Stimulated activated CD8-positive, alpha-beta memory T cell treated with anti-CD3 and anti-CD28 coated beads, Interleukin-7, amount 100 ng/mL, for 1 hour (primary cell): ENCODE measurements at places on chromosomes 5 and 9.

DNA sequence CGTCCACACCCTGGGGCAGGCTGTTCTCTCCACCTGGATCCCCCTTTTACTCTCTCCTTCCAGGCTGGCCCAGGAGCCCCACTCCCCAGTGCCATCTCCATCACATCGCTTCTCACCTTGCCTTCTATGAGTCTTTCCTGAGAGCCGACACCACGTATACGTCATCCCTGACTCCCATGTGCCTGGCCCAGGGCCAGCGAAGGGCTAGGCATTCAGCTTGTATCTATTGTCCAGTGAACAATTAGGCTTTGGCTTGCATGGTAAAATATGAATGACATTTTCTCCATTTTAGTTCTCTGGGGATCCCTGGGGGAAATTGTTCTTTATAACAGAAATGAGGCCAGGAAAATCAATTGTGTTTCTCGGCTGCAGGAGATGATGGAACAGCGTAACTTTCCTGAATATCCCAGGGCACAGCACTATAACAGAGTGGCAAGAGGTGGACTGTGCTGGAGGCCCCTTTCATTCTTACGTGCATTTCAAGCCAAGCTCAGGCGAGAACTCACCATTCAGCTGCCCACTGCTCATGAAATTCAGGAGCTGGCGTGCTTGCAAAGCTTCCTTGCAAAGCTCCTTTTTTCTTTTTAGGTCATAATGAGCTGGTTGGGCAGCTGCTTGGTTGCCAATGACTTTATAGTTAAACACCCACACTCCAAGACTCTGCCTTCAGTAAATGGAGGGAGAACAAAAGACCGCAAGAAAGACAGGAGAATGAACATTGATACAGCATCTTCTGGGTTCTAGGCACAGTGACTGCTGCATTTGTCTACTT, 37.7 kb downstream of the NSG2 start:
- DNase-seq, result no peak

- no peak for DNase-seq
Measured at GRCh38 chr5:64273276-64273675, 107.6 kb downstream of the RNF180 start.

DNA sequence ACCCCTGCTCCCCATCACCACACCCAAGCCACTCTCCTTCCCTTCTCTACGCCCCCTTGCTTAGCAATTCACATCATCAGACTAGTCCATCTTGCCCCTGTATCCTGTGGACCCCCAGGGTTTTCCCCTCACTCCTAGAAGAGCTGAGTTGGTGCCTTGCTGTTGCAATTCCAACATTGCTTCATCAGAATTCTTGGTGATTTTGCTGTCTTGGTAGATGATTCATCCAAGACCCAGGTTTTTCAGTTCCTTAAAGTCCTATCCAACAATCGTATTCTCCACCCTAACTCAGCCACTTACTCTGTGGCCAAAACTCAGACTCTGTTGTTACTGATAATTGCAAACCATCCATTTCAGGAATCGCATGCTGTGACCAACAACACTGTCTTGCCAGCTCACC, 21.4 kb upstream of the CCNJL start:
- DNase-seq, result no peak

- no peak for DNase-seq
Measured at GRCh38 chr5:74054139-74054538, 428.1 kb downstream of the ARHGEF28 start.

- no peak for DNase-seq
Measured at GRCh38 chr5:160083501-160083900, 35.7 kb downstream of the PWWP2A start.

DNA sequence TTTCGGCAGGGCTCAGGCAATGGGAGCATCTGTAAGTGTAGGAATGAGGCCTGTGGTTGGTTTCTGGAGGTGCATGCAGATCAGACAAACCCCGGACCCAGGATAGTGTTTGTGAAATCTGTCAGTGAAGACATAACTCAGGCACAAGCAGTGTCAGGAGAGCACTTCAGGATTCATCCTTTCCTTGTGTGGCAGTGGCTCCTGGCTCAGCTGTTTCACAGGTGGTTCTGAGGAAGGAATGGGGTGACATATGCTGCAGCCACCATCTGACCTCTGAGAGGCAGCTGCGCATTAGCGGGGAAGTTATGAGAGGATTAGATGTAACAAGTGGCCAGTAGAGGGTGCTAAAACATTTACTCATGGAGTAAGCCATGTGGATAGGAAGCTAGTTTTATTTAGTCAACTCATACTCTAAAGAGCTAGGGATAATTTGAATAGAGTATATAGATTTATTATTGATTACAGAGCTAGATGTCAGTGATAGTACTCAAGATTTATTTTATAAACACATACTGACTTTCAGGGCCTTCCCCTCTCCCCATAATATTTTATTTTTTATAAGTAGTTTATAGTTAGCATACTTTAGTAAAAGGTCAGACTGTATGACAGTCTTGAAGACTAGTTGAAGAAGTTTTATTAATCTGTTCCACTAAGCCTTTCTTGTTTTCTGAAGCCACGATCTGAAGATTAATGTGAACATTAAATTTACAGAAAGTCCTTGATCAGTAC, 28.4 kb downstream of the NNT start:
- peak; percentile 0 for DNase-seq

DNA sequence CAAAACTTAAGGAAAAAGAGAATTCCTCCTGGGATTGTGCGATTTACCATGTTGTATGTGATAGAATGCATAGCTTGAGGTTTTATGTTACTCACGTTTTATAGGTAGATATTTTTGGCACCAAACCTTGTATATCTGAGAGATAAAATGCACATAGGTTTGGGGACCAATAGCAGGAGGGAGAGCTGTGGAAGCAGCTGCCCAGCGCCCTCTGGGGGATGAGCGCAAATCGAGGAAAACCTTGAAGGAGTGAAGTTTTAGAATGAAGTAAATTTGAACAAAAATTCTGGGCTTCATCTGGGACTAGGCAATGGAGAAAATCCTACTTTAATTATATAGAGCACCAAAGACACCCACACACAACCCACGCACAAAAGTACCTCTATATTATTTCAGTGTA, 197.0 kb downstream of the ADCY2 start:
- DNase-seq, result no peak

DNA sequence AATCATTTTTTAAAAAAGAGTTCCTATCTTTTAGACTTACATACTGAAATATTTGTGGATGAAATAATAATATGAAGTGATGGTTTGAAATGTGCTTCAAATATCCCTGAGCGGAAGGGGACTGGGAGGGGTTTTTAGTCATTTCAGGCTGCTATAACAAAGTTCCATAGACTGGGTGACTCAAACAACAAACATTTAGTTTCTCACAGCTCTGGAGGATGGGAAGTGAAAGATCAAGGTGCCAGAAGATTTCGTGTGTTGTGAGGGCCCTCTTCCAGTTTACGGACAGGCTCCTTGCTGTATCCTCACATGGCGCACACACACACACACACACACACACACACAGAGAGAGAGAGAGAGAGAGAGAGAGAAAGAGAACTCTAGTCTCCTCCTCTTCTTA, 27.1 kb upstream of the TEX10 start:
- no peak for DNase-seq

GRCh38 chr5:157870837-157871834, 12.2 kb upstream of the CLINT1 start:
- DNase-seq, result no peak

DNA sequence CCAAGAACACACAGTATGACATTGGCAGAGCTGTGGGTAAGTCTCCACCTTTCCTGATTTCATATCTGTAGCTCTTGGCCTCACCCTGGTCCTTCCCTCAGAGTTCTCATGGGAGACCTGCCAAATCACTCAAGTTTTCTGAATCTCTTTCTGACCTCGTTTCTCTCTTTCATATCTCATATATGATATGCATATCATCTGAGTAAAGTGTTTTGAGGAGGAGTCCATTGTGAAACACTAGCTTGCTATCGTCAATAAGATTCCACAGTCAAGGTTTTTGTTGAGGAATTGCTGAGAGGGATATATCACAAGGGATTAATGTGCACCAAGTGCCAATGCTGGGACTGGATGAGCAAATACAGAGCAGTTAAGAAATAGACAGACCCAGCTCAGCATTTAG, 739.2 kb downstream of the BRINP1 start:
- DNase-seq, result no peak

GRCh38 chr5:141529002-141529401, 40.1 kb downstream of the PCDHGC5 start:
- no peak for DNase-seq

DNA sequence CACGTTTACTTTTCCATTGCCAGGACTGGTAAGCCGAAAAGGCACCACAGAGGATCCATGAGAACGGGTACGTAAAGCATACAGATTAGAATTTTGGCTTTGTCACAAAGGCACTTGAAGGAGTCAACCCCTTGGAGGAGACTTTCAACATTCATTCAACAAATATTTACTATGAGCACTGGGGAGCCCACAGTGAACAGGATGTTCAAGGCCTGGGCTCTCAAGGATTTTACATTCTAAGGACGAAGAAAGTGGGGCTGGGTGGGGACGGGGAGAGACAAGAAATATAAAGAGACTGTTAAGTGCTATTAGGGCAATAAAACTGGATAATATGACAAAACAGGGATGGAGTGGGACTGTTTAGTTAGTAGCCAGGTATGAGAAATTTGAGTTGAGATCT, 66.0 kb downstream of the KLF4 start:
- DNase-seq, result no peak

- no peak for DNase-seq
Measured at GRCh38 chr5:19767987-19768386, 220.0 kb downstream of the CDH18 start.

DNA sequence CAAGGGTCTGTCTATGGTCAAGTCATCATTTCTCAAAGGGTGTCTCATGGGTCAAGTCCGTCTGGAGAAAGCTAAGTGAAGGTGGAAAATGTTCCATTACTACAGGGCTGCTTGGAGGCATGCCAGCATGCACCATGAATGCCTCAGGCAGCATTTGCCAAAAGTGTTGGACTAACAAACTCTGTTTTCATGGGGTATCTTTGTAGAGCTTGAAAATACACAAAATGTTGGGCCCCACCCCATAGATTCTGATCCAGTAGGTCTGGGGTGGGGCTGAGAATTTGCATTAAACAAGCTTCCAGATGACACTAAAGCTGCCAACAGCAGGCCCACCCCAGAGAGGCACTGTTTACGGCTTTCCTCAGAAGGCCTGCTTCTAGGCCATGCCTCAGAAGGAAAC, 75.0 kb upstream of the FRRS1L start:
- no peak for DNase-seq

GRCh38 chr9:15282567-15283285, 24.3 kb downstream of the TTC39B start:
- no peak for DNase-seq

DNA sequence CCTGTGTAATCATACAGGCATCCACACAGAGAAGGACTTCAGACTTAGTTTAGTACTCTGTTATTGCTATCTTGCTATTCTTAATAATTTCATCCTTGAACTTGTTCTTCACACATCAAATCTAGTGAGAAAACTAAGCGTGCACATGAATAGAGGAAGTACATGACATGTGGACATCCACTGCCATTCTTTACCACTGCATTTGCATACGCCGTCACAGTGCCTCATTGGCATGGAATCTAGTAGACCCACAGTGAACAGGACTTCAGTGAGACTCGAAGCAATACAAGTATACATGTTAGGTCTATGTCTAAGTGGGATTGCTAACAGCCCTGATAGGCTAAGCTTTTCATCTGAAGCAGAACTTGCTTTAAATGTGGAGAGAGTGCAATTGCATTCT, 592.1 kb downstream of the TLE4 start:
- DNase-seq, result no peak

DNA sequence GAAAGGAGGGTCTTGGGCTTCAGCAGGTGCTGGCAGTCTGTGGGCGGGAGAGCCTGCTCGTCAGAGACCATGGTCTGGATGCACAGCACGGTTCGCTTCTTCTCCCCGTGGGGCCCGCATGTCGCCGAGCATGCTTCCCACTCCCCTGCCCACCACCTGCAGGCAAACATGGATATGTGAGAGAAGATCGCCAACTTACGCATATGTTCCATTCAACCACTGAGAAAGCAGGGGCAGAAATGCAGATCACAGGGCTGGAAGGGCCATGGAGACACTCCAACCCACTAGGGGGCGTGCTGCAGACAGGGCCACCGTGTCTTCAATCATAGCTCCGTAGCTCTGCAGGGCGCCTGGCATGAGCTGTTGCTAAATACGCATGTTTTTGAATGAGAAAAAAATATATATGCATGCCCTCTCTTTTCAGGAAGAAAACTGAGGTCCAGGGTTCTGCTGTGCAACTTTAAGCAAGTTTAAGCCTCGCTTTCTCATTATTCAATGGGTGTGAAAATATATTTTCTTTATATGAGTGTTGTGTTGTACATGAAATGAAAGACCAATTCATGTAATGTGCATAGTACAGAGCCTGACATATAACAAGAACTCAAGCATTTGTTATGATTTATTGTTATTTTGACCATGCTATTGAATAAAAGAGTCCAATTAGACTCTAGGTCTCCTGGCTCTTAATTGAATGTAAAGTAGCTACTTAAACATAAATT, 148.0 kb downstream of the TARS1 start:
- DNase-seq, result no peak

GRCh38 chr5:146660376-146660960, 144.5 kb upstream of the GPR151 start:
- no peak for DNase-seq

DNA sequence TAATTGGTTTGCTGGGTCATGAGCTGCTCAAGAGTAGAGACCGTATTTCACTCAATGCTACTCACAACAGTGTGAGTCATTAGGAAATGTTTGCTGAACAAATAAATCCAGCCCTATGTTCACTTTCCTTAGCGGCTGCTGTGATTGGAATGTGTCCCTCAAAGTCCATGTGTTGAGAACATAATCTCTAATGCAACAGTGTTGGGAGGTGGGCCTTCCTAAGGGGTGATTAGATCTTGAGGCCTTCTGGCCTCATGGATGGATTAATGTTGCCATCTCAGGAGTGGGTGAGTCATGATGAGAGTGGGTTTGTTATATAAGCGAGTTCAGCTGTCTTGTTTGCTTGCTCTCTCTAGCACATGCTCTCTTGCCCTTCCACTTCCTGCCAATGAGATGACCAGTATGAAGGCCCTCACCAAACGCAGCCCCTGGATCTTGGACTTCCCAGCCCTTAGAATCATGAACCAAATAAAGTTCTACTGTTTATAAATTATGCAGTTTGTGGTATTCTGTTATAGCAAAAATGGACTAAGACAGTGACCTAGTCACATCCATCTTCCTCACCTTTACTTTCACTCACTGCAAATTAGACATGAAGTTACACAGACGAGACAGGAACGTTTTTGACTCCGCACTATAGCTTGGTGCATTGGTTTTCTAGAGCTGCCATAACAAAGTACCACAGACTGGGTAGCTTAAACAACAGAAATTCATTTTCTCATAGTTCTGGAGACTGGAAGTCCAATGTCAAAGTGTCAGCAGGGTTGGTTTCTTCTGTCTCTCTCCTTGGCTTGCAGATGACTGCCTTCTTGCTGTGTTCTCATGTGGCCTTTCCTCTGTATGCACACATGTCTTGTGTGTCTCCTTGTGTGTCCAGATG, 50.9 kb upstream of the FAM169A start:
- DNase-seq, result no peak

- no peak for DNase-seq
Measured at GRCh38 chr5:51599587-51599986, 216.3 kb downstream of the ISL1 start.

- no peak for DNase-seq
Measured at GRCh38 chr5:103353581-103353980, 95.0 kb downstream of the MACIR start.
